Foreskin keratinocyte (primary cell): ENCODE measurements at places on chromosomes 13 and 19.
A peak's percentile ranks its signal among the peaks of the same experiment; 100 is the strongest.

- no peak for DNase-seq
Measured at GRCh38 chr19:15532779-15533521, 24.6 kb downstream of the CYP4F22 start.

GRCh38 chr13:50189450-50189849 is 174.2 kb downstream of the KCNRG start:
- DNase-seq, result no peak

DNA sequence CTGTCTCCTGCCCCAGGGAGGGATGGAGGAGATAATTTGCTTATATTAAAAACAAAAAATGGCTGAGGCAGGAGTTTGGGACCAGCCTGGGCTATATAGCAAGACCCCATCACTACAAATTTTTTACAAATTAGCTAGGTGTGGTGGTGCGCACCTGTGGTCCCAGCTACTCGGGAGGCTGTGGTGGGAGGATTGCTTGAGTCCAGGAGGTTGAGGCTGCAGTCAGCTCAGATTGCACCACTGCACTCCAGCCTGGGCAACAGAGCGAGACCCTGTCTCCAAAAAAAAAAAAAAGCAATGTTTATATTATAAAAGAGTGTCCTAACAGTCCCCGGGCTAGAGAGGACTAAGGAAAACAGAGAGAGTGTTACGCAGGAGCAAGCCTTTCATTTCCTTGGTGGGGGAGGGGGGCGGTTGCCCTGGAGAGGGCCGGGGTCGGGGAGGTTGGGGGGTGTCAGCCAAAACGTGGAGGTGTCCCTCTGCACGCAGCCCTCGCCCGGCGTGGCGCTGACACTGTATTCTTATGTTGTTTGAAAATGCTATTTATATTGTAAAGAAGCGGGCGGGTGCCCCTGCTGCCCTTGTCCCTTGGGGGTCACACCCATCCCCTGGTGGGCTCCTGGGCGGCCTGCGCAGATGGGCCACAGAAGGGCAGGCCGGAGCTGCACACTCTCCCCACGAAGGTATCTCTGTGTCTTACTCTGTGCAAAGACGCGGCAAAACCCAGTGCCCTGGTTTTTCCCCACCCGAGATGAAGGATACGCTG is 184.0 kb downstream of the KDM4B start:
- DNase-seq, result no peak

- DNase-seq, result no peak
Measured at GRCh38 chr13:29754473-29754806, 96.0 kb downstream of the UBL3 start.

DNA sequence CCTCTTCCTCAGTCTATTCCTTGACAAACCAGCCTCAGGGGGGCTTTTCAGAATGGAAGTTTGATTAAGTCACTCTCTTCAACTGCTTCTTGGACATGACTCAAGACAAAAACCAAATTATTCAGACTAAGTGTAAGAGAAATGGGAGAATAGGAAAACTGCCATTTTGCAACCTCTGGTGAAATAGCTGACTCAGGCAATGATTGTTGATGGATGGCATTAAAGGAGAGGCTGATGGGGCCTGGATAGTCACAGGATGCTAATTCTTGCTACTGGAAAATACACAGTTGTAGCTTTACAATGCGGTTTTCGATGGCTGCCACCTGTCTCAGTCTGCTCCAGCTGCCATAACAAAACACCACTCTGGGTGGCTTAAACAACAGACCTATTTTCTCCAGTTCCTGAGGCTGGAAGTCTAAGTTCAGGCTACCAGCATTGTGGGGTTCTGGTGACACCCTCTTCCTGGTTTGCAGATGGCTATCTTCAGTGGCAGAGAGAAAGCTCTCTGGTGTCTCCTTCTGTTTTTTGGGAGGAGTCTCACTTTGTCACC is 6.1 kb downstream of the NOSIP start:
- no peak for DNase-seq

DNA sequence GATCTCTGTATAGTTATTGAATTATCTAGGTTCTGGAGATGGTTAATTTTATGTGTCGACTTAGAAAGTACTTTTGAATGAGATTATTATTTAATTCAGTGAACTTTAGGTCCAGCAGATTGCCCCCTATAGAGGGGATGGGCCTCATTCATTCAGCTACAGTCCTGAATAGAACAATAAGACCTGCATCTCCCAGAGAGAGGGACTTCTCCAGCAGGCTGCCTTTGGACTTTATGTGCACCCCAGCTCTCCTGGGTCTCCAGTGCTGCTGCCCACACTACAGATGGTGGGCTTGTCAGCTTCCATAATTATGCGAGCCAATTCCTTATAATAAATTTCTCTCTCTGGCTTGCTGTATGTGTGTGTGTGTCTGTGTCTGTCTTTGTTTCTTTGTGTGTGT is 39.3 kb upstream of the KL start:
- DNase-seq, result no peak

DNA sequence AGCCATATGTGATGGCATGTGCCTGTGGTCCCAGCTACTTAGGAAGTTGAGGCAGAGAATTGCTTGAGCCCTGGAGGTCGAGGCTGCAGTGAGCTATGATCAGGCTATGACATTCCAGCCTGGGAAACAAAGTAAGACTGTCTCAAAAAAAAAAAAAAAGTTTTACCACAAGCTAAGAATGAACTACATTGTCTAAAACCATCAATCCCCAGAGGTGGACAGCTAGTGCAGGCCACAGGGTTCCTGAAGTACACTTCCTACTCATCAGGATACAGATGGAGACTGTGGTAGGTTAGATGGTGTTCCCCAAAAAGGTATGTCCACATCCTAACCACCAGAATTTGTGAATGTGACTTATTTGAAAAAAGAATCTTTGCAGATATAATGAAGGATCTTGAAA is 63.5 kb upstream of the DOCK9 start:
- no peak for DNase-seq

GRCh38 chr19:47232422-47233211 is 1.6 kb upstream of the BBC3 start:
- DNase-seq, result peak; percentile 96

DNA sequence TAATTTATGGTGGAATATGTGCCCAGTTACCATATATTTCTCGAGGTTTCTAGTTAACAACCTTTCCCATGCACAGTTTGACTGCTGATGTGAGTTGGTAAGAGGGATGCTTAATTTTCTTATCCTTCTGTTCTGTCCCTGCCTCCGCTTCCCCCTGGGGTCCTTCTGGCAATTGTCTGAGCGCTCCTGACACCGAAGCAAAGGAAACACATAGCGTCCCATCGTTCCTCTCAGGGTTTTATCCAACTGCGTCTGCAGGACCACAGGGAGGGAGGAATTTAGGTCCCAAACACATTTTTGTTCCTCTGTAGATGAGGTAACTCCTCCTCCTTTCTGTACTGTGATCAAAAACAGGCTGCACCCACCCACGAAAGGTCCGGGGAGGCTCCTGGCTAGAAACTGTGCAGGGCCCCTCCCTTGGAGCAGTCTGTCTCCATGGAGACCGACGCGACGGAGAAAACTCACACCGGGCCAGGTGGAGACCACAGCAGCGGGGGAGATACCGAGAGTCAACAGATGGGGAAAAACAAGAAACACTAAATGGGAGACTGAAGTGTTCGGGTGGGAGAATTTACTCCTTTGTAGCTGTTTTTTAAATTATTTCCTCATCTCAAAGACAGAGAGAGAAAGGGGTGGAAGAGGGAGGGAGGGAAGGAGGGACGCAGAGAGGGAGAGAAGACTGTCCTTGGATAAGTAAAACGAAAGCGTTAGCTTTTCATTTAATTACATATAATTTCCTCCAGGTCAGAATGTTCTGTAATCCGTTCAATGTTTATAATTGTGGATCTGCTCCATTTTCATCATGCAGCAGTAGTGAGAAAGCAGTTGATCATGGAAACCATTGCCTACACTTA is 191.8 kb upstream of the NBEA start:
- DNase-seq, result no peak

- DNase-seq, result no peak
Measured at GRCh38 chr19:30908262-30908771, 440.9 kb downstream of the TSHZ3 start.

- DNase-seq, result no peak
Measured at GRCh38 chr19:54114340-54115108, 933 bp downstream of the TFPT start.

DNA sequence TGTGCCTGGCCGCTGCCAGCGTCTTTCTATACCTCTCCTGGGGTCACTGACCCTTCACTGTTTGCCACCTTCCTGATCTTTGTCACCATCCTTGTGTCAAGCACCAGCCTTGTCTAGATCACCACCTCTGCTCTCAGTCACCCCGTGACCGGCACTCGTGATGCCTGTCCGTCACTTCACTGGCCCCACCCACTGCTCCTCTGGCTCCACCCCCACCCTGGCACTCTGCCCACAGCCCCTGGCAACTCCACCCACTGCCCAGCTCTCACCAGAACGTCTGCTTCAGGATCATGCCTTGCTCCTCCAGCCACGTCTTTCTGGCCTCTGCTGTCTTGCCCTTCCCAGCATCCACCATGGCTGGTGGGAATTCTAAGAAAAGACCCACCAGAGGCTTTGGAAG is 24.8 kb upstream of the PLA2G4C start:
- no peak for DNase-seq

DNA sequence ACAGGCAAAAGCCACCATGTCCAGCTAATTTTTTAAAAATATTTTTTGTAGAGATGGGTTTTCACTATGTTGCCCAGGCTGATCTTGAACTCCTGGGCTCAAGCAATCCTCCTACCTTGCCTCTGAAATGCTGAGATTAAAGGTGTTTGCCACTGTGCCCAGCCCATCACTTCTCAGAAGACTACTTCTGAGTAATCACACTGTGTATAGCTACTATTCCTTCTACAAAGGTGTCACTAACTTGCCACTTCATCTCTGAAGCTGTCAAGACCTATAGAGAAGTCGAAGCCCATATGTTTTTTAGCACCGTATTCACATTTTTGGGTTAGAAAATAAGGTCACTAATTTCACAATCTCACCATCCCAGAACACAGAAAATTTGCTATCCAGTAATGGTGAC is 36.0 kb upstream of the FNDC3A start:
- DNase-seq, result no peak
